ENCODE measurements at places on chromosomes 7 and 10.
A peak's percentile ranks its signal among the peaks of the same experiment; 100 is the strongest.

DNA sequence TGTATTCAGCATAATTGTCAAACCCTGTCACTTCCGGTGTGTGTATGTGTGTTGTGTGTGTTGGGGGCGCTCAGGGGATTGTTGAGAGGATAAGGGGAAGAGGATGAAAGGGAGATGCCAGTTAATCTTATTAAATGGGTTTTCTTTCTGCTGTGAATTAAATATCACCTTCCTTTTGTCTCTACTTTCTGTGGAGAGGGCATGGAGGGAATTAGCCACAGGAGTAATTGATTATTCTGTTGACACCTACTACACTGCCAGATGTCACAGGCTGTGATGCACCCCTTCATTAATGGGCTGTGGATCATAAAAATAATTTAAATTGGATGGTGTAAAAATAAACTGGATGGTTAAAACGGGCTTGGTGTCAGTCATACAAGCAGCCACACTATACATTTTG is 311.9 kb downstream of the MDFIC start:
- no peak for DNase-seq

- DNase-seq, result peak; percentile 5
Measured at GRCh38 chr10:42959833-42960232, 117.0 kb upstream of the RET start.

DNA sequence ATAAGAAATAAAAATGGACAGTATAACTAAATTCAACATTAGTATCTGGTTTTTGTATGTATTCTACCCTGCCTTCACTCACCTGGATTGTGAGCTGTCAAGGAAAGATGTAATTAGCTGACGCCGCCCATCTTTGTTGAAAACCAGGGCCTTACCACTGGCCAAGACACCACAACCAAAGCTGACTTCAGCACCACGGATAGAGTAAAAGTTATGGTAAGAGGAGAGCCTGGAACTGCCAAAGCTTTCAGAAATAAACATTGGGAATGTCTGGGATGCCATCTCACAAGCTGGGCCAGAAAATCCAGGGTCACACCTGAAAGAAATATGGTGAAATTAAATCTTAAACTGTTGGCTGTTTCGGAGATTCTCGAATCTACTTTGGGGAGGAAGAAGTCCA is 190.1 kb upstream of the SLC26A5 start:
- no peak for DNase-seq

DNA sequence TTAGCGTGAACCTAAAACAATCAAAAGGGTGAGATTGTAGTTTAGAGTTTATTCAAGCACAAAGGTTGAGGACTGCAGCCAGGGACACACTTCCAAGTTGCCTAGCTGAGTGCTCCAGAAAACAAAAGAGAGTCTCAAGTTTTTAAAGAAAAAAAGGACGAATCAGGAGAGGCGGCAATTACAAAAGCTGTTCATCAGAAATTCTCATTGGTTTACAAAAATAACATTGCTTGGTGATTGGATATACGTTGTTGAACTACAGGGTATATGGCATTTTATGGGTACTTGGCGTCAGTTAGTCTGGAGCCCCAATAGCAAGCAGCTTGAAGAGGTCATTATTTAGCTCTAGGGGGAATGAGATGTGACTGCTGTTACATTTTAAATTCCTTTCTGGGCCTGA is 11.5 kb downstream of the ZNF438 start:
- DNase-seq, result no peak

DNA sequence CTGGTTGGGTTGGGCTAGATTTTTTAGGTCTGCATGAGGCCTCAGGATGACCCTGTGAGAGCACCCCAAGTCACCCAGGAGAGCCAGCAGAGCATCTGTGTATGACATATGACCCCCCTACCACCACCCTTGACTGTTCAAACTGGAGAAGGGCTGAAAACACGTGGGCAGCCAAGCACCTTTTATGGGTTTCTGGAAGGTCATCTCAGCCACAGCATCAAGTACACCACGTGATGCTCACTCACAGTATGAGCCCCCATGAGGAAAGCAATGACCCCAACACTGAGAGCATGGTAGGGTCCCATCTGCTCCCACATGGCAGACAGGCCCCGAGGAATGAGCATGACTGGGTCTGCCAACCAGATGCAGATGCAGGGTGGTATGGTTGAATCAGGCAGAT is 149.4 kb upstream of the GDF10 start:
- no peak for DNase-seq

GRCh38 chr10:96290368-96291133 is 13.7 kb upstream of the DNTT start:
- DNase-seq, result no peak

DNA sequence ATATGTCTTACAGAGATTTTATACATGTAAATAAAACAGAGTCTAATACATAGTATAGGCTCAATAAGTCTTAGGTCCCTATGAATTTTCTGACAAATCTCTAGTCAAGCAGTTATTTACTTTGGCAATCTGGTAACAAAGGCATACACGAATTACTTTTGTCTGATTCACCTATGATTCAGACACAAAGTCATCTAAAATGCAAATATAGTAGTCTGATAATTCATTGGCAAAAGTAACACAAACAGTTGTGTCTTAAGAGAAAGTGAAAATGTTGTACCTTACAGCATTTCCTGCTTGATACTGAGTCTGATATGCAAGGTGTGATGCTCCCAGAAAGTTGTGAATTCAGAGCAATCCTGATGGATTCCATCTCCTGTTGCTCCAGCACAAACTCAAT is 209.4 kb upstream of the PRSS1 start:
- DNase-seq, result no peak

DNA sequence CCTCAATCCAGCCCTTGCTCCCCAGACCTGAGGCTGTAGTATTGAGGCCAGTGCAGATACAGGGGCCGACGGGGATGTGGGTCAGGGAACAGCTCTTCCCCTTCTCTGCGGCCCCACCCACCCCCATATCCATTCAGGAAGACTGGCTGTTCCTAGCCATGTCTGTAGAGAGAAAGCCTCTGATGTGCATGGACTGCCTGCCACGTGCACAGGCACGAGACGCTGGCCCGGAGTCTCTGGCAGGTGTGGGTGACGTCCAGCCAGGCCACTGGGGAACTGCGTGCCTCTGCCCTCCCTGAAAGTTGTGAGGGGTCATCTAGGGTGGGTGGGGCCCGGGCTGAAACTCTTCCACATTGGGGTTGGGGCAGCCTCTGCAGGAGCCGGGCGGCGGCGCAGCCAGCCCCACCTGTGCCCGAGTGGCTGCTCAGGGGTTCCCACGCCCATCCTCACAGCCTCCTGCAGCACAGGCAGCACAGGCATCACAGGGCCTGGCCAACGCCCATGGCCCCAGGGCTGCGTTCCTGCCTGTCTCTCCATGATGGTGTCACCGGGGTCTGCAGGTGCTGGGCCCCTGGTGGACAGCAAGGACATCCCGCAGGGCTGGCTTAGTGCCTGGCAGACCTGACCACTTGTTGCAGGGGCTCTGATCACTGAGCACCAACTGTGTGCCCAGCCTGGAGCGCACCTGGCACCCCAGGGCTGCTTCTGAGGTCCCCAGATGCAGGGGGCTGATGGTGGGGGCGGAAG is 27.5 kb downstream of the MICALL2 start:
- no peak for DNase-seq

GRCh38 chr7:99079104-99079503 is 64.8 kb downstream of the SMURF1 start:
- no peak for DNase-seq

- no peak for DNase-seq
Measured at GRCh38 chr10:27344568-27345454, 104.2 kb upstream of the ACBD5 start.

GRCh38 chr10:89352802-89353201 is 25.0 kb downstream of the IFIT3 start:
- DNase-seq, result no peak

GRCh38 chr10:62843600-62843999 is 27.4 kb upstream of the EGR2 start:
- DNase-seq, result no peak

DNA sequence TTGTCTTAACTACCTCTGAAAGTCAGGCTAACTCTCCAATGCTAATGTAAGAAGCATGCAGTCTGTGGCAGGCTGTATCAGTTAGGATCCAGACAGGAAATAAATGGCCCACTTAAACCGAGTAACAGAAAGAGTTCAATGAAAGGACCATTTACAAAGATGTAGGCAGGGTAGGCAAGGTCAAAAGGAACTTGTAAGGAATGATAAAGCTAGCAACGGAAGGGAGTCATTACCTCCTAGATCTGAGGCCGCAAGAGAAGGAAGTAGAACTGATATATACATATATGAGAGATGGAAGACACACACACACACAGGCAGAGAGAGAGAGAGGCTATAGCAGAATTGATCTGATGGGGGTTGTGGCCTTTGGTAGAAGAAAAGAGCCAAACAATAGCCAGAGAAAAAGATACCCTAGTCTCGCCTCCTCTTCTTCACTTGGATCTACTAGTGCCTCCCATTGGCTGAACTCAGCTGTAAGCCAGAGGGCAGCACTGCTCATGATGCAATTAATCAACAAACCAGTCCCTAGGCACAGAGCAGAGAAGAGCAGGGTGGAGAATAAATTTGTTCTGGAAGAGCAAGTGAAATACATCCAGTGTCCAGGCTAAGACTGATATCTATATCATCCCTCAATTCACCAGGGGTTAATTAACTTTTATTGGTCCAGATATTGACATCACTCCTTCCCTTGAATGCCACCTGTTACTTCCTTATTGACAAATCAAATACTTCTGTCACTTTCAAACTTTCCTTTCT is 91.2 kb downstream of the LSMEM1 start:
- no peak for DNase-seq

GRCh38 chr10:132941640-132942051 is 724 bp downstream of the CFAP46 start:
- DNase-seq, result no peak

- no peak for DNase-seq
Measured at GRCh38 chr7:33742999-33743587, 162.2 kb upstream of the BMPER start.

DNA sequence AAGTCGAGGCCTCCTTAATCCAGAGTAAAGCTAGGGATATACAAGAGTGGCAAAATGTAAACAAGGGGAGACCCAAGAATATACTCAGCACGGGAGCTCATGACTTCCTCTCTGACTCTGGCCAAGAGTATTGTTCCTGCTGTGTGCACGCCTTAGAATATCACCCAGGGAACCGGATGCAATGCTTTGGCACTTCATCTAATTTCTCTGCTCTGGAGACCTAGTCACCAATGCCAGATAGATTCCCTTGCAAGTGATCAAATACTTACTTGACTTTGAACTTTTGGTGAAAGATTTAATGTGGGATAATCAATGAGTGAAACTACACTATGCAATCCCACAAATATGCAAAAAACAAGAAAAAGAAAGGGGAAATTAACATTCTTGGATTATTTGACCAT is 695.5 kb downstream of the INHBA start:
- no peak for DNase-seq

DNA sequence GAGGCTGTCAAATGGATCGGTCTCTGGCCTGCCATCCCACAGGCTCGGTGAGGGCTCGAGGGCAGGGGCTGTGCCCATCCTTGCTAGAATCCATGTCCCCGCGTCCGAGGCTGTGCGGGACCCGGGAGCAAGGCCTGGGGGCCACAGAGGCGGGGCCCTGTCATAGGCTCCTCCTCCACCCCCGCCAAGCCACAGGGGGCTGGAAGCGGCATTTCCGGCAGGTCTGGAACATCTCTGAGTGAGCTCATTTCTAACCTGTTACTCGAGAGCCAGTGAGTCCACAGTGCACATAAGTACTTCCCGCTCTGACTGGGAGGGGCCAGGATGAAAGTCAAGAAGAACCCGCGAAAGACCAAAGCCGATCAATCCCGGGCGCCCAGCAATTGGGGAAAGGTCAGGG is 57.6 kb downstream of the NKX6-2 start:
- no peak for DNase-seq

DNA sequence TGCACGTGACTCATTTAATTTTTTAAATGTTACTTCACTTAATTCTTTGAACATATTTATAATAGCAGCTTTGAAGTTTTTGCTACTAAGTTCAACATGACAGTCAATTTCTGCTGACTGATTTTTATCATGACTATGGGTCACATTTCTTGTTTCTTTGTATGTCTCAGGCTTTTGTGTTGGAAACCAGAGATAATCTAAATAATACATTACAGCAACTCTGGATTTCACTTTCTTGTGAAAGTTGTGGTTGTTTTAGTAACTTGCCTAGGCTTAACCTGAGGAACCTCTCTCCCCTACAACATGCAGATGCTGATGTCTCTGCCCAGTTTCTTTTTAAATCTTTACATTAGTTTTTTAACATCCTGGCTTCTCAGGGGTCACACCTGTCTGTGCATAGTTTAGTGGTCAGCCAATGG is 180.8 kb downstream of the CCDC71L start:
- DNase-seq, result no peak

DNA sequence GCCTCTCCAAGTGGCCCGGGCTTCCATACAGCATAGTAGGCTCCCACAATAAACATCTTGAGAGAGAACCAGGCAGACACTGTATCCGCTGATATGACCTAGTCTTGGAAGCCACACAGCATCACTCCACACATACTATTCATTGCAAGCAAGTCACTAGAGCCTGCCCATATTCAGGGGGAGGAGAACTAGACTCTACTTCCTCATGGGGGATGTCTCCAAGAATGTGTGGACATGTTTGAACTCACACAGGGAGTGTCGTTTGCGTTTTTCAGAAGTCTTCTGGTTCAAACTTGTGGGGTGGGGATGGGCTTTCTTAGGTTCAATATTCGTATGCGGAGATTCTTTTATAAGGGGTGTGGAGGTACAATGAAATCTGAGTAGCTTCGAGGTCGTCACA is 232.6 kb upstream of the HABP2 start:
- no peak for DNase-seq

- DNase-seq, result no peak
Measured at GRCh38 chr7:121297843-121298242, 31.0 kb upstream of the WNT16 start.

DNA sequence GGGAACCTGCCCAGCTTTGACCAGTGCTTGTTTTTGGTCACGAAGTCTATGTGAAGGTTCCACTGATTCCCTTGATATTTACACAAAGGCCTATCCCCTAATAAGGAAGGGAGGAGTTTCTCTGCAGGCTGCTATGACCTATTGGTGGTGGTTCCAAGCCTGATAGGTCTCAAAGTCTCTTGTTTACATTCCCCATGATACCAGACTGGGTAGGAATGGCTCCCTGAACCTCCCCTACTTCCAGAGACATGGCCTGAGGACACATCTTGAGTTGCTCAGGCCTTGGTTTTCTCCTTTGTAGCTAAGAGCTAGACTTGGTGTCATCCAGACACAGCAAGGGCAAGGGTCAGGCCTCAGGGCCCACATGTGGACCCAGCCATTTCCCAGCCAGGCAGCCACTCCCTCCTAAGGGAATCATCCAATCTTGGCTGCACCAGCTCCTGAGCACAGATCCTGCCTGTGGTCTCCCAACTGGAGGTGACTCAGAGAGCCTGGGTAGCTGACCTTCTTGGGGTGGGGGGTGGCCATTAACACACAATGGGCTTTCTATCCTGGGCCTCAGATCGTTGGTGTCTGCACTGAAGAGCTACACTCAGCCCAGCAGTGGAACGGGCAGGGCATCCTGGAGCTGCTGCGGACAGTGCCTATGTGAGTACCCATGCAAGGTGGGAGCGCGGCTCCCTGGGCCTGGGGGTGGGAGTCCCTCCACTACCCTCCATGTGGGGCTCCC is 51.0 kb upstream of the TRIM8 start:
- DNase-seq, result no peak

GRCh38 chr10:124236136-124236535 is 142.7 kb upstream of the CHST15 start:
- no peak for DNase-seq
